ENCODE measurements at places on chromosomes 3 and 15.

GRCh38 chr15:48823237-48823636, 12.4 kb upstream of the CEP152 start:
- H3K27me3 ChIP-seq, result no peaks in the 10 kb centered on the region
- H3K36me3 ChIP-seq, result no peaks in the 10 kb centered on the region
- H3K4me1 ChIP-seq, result no peaks in the 10 kb centered on the region
- no peak overlapping the region for H3K4me3 ChIP-seq
- no peak for DNase-seq

DNA sequence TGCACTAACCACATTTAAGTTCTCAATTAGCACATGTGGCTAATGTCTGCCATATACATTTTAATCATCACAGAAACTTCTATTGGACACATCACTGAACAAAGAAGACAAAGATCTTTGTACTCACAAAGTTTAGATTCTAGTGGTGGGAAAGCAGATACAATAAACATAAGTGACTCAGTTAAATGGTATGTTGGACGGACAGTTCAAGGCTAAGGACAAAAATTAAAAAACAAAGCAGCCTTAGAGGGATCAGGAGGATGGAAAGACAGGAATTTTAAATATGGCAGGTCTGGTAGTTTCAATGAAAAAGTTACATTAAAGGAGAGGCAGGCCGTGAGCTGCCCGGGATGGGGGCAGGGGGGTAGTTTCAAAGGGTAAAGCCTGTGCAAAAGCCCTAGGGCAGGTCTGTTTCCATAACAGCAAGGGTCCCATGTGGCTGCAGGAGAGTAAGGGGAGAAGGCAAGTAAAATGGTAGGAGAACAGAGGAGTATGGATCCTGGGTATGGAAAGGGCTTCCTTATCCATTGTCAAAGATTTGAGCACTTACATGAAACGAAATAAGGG, 220.7 kb downstream of the FHIT start:
- H3K4me3 ChIP-seq, result no peak overlapping the region
- H3K27me3 ChIP-seq, result no peaks in the 10 kb centered on the region

DNA sequence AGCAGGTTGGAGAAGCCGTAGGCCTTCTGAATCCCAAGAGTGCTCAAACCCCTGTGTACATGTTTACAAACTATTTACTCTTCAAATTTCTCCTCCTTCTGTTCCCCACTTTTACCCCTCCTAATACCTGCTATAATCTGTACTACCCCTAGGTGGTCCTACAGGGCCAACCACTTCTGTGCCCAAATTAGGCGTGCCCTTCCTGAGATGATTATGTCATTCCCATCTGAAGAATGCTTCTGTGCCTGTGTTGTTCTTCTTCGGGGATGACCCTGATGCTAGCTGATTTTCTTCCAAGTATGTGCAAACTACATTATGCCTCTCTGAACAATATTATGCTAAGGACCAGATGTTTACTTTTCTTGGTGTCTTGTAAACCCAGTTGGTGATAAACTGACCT, 20.5 kb downstream of the RBP2 start:
- no peak for DNase-seq
- no peaks in the 10 kb centered on the region for H3K27me3 ChIP-seq
- no peaks in the 10 kb centered on the region for H3K36me3 ChIP-seq
- no peak overlapping the region for H3K27ac ChIP-seq

- no peaks in the 10 kb centered on the region for H3K36me3 ChIP-seq
- no peak overlapping the region for H3K27ac ChIP-seq
- no peaks in the 10 kb centered on the region for H3K27me3 ChIP-seq
Measured at GRCh38 chr3:151556596-151556995, 95.7 kb upstream of the IGSF10 start.

DNA sequence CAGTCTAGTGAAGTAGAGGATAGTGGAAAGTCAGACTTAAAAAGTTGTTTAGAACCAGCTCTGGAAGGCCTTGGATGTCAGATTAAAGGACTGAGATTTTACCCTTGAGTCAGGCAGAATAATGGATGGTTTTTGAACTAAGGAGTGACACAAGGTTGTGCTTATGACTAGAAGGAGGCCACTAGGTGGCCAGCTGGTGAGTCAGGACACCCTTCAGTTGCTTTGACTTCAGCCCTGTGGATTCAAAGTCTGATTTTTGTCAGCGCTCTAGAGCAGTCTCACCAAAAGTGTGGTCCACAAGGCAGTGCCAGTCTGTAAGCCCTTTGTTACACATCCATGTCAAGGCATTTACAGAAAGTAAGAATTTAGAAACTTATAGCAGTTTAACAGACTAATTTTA, 3.8 kb upstream of the GABPB1 start:
- DNase-seq, result no peak
- H3K36me3 ChIP-seq, result no peaks in the 10 kb centered on the region
- H3K4me3 ChIP-seq, result no peak overlapping the region
- no peak overlapping the region for H3K27ac ChIP-seq
- no peaks in the 10 kb centered on the region for H3K27me3 ChIP-seq

DNA sequence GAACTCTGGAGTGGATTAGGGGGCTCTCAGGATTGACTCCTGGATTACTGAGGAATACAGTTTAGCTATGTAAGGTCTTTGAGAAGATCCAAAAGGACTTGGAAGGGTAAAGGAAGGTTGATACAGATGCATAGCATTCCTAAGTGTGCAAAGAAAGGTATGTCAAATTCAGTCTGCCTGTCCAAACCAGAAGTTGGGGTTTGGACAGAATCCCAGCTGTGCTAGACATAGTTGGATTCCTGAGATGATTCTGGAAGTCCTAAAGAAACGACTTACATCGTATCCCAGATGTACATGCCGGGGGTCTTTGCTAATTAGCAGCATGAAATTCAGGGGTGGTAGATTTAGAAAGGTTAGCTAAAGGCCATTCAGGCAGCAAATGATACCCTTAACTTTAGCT, 97.7 kb upstream of the TSPAN3 start:
- DNase-seq, result no peak
- no peak overlapping the region for H3K4me3 ChIP-seq
- no peak overlapping the region for H3K27ac ChIP-seq

Data from ascending aorta (tissue), 2 donors.